ENCODE measurements at places on chromosomes 1 and 21. TPM values are rescaled to one million over a fixed set of nuclear protein-coding genes. Genes with fewer than 3 reads are reported as not detected.

ETV3L gene
- polyA plus RNA-seq = not detected

FAM131C gene
- 1.3 TPM for polyA plus RNA-seq

LCE2C gene
- not detected for polyA plus RNA-seq

GRCh38 chr1:225848030-225848955, 33.9 kb downstream of the TMEM63A start:
- no peak for DNase-seq

KCNK2 gene
- 2.4 TPM for polyA plus RNA-seq

GART gene
- polyA plus RNA-seq = 92.6 TPM

S100A7 gene
- 0.43 TPM for polyA plus RNA-seq

ZYG11A gene
- 0.32 TPM for polyA plus RNA-seq

DNA sequence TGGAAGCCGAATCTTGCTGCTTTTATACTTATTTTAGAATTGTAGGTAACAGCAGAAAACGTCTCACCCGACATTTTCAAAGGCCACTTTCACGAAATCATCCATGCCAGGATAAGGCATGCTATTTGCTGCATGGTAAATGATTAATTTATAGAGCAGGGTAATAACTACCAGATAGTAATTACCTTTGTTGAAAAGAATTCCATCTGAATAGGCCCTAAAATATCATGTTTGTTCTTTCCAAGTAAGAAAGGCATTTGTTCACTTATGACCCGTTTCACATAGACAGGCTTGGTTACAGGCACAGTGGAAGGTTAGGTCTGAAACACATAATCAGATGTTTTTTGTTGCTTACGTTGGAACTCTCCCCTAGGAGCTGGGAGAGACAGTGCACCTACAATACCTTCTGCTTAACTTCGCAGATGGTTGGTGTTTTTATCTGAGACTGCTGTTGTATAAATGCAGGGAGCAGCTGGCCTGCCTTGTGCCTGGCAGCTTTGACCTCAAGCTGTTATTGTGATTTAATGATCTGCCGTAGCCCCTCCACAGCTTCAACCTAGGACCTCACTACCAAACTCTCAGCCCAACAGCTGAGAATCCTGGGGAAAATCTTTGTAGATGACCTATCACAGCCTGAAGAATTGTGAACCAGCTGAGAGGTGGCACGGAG, 1.6 kb downstream of the SLC44A3 start:
- DNase-seq = no peak

GRCh38 chr1:79380078-79380477, 373.5 kb upstream of the ADGRL4 start:
- DNase-seq = no peak

DNA sequence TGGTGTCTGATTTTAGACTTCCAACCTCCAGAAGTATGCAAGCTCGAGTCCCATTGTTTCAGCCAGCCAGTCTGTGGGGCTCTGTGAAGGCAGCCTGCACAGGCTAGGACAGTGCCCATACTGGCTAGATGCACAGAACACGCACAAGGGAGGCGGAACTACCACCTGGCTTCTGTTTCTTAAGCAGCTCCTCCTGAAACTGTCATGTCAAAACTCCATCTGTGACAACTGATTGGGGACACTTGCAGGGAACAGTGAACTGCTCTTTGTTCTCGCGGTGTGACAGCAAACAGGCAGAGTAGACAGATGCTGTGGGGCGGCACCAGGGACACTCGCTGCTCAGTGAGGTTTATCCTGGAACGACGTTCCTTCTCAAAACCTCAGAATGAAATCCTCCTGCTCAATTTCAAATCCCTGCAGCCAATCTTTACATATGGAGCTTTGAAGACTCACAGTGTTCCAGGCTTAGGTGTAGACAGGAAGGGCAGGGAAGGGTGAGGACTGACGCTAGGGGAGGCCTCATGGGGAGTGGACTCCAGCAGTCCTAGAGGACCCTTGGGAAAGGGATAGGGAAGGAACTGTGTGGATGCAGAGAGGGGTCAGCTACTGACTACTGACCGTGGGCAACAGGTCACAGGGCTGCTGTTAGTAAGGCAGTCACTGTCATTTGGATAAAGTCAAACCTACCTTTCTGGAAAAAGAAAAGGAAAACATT, 73.8 kb downstream of the ERG start:
- no peak for DNase-seq

DNA sequence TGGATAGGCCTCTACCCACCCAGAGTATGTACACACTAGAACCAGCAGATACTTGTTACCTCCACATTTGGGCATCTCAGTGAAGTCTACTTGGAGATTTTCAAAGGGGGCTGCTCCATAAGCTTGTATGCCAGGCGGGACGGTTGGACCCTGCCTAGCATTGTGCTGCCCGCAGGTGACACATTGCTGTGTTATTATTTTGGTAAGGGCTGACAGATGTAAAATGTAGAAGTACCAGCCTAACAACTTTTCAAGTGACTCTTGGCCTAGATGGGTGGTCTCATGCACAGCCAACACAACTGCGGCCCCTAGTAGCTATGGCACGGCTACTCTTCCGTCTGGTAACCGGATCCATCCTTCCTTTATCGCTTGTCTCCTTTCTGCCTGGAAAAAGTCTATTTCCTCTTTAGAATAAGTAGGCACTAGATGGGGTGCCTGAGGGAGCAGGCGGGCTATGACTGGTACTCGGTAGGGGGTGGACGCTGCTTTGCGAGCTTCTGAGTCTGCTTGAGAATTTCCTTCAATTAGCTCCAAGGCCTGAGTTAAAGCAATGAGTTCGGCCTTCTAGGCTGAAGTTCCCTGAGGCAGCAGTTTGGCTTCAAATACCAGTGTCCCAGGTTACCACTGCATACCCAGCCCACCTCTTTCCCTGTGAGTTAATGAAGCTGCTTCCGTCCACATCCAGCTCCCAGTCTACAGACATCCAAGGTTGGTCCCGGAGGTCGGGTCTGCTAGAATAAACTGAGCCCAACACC, 405.3 kb downstream of the TGFB2 start:
- DNase-seq = no peak

- no peak for DNase-seq
Observed at GRCh38 chr1:41847733-41848132, 71.0 kb downstream of the HIVEP3 start.

TSPAN1 gene
- 50.1 TPM for polyA plus RNA-seq

- no peak for DNase-seq
Observed at GRCh38 chr1:36884029-36884701, 150.2 kb downstream of the GRIK3 start.

DNA sequence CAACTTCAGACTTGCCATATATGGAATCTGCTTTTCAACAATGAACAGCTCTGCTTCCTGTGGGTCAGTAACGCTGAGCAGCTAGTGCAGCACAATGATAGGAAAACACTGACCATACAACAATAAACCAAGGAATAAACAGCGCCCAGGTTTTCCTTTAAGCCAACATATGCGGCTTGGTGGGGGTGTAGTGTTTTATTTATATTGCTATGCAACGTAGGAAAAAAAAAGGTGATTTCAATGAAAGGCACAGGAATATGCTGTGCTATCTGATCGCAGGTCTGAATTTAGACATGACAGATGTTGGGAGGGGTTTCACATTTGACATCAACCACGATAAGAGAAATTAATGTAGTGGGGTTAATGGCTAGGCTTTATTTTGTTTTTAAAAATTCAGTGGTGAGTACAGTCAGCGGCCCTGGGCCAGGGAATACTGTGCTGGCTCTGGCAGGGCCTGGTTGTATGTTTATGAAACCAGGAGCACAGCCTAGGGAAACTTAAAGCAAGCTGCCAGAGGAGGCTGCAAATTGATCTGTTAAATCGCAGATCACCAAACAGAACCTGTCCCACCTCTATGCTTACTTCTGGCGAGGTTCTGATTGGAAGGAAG, 4.3 kb downstream of the TSPAN2 start:
- no peak for DNase-seq

- DNase-seq = peak; percentile 76
Observed at GRCh38 chr21:16420031-16420724, 690.4 kb downstream of the USP25 start.

HAO2 gene
- polyA plus RNA-seq = 80.5 TPM
